Putamen (tissue), 1 donor: ENCODE measurements at places on chromosomes 6 and 20.

DNA sequence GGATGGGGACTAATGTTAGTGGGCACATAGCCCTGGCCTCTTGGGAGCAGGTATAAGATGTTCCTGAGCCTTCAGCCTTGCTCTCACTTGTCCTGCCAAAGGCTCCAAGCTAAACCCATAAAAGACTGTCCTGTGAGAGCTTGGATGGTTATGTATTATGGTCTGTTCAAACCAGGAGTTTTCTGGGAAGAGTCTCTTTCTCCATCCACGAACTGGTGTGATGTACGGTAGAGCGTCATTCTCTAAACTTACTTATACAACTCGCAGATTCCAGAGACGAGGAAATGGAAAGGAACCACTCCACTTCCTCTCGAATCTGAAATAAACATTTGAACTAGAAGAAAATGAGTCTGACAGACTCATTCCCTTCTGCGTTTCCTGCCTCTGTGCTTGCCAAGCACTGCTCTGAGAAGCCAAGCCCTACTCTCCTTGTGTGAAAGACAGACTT lies 5.3 kb downstream of the SOBP start:
- peak; percentile 29 for DNase-seq

DNA sequence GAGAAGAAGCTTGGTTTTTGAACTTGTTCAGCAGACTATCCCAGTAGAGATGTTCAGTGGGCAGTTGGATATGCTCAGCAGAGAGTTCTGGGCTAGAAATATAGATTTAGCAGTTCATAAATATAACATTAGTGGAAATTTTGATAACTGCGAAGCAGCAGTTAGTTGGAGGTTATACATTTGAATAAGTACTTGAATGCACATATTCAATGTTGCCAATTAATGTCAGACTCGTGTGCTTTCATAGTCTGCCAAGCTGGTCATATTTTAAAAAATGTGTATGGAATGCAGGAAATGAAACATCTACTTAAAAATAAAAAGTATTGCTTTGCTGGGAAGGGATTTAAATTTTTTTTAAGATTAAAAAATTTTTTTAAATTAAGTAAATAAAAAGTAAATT lies 92.5 kb upstream of the E2F3 start:
- no peak for DNase-seq

GRCh38 chr6:55825402-55826051 lies 49.9 kb downstream of the BMP5 start:
- no peak for DNase-seq

GRCh38 chr6:39520411-39520810 lies 197.9 kb upstream of the KCNK16 start:
- no peak for DNase-seq

DNA sequence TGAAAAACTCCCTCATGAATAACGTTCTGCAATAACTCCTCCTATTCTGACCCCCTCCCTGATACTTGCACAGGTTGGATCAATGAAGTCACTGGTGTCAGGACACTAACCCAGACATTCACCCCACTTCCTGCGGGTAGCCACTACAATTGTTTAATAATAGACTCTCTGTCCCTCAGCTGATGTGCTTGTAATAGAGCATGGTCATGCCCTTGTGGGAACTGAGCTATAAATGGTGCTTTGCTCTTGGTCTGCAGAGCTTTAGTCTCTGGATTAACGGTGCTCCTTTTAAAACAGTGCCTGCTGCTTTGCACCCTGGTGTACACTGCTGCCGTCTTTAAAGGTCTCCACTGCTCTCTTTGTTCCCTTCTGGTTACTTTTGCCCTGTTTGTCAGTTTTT lies 127.3 kb downstream of the BACH2 start:
- DNase-seq, result no peak

- no peak for DNase-seq
These were observed 103.6 kb downstream of the COL21A1 start for GRCh38 chr6:56143796-56144195.

- no peak for DNase-seq
These were observed 60.2 kb downstream of the EZR start for GRCh38 chr6:158758941-158759479.
